ENCODE measurements at places on chromosomes 3 and 15.
A peak's percentile ranks its signal among the peaks of the same experiment; 100 is the strongest.

DNA sequence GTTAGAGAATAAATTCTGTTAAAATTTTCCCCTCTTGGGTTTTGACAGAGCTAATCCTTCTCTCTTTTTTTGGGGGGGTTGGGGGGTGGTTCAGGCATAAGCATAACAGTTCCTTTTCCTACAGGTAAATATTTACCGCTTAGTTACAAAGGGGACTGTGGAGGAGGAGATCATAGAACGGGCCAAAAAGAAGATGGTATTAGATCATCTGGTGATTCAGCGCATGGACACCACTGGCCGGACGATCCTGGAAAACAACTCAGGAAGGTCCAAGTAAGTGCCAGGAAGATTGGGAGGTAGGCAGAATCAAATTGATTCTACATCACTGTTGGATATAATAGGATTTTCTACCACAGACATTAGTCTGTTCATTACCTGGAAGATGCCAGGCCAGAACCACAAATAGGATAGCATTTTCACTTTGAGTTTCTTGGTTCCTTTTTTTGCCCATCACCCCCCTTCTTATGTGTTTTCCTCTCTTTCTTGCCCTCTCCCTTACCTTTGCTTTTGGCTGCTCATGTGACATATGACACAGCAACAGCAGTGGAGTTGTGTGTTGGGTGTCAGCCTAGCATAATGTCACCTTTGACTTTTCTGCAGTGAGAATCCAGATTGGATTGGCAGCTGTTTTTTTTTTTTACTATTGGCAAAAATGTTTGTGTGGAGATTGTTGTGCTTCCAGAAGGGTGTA lies 79.0 kb downstream of the CHD2 start:
- no peak for DNase-seq

GRCh38 chr3:22734207-22734606 lies 468.9 kb upstream of the UBE2E2 start:
- DNase-seq, result no peak

GRCh38 chr3:188691004-188691403 lies 480.8 kb upstream of the TPRG1 start:
- DNase-seq, result no peak

DNA sequence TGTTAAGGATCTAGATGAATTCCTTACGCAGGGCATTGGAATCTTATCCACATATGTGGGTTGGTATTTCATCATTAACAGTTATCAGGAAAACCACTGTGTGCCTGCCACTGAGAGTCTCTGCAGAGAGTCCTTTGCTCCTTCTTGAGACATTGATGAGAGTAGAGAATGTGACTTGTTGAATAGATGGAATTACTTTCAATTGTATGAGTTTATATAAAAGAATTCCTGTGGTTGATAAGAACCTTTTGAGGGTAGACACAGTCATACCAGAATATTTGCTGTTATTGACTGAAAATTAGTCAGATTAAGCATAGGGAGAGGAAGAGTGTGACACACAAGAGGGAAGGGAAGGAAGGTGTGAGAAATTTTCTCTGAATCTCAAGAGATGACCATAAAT lies 30.8 kb downstream of the ARHGEF26 start:
- DNase-seq, result no peak

GRCh38 chr3:160472344-160472743 lies 22.8 kb upstream of the TRIM59 start:
- no peak for DNase-seq

DNA sequence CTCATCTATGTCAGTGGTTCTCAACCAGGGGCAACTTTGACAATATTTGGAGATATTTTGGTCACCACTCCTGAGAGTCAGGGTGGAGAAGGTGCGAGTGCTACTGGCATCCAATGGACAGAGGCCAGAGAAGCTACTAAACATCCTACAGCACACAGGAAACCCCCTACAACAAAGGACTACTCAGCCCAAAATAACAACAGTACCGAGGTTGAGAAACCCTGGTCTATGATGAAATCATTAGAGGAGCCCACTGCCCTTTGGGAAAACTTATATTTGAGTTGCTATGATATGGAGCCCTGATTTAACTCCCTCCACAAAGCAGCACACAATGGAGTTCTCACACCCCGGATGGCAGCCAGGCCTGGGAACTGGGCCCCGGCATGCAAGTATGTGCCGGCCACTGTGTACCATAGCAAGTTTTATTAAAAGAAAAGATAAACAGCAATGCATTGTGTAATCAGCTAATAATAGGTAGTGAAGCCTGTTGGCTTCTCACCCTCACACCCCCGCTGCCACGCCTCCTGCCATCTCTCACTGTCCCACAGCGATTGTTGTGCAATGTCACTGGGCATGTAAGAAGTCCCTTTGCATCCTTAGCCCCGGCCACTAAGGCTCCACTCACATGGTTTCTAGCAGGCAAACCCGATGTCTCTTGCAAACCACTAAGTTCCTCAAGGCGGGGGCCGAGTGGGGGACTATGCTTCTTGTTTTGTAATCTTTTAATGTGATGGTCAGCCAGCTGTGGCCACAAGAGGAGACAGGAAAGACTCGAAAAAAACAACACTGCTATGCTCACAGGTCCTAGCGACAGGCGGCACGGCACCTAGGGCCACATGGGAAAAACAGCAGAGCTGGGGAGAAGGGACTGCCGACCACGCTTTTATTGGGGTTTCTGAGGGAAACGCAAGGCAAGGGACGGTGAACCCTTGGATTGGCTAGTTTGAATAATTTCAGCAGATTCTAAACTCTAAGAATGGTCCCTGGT lies 110.0 kb downstream of the AQP9 start:
- DNase-seq, result no peak

GRCh38 chr3:89562373-89562772 lies 455.0 kb downstream of the EPHA3 start:
- no peak for DNase-seq

DNA sequence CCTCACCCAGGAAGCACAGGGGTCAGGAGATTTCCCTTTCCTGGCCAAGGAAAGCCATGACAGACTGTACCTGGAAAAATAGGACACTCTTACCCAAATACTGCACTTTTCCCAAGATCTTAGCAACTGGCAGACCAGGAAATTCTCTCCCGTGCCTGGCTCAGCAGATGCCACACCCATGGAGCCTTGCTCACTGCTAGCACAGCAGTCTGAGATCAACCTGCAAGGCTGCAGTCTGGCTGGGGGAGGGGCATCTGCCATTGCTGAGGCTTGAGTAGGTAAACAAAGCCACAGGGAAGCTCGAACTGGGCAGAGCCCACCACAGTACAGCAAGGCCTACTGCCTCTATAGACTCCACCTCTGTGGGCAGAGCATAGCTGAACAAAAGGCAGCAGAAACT lies 567.3 kb upstream of the LMCD1 start:
- DNase-seq, result no peak

DNA sequence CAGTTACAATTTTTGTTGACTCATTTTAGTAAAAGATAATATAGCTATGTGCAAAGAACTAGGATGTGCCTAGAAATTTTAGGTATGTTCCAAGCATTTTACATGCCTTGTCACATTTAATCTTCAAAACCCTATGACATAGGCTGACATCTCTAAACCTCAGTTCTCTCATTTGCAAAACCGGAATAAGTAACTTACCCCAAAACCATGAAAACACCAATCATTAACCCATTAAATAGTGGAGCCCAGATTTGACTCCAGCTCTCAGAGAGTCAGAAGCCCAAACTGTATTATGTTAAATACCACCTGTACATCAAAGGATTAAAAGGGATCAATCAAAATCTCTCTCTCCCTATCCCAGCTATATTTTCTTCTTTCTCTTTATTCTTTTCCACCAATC lies 36.6 kb downstream of the GSK3B start:
- no peak for DNase-seq

GRCh38 chr15:46456456-46456855 lies 821.6 kb downstream of the SQOR start:
- DNase-seq, result no peak

- DNase-seq, result no peak
Observed at GRCh38 chr15:39987821-39988220, 51.2 kb downstream of the SRP14 start.

GRCh38 chr15:36905908-36906307 lies 194.4 kb downstream of the MEIS2 start:
- no peak for DNase-seq

DNA sequence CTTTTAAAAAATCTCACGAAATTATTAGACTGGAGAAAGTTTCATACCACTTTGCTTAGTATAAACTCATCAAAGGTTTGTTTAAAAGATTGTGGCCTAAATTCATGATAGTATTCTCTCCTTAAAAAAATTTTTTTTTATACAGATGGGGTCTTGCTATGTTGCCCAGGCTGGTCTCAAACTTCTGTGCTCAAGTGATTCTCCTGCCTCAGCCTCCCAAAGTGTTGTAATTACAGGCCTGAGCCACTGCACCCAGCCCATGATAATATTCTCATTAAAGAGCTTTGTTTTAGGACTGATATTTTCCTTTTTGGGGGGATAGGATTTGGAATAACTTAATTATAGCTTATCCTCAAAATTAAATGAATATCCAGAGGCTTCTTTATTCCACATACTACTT lies 19.9 kb downstream of the ECT2 start:
- no peak for DNase-seq

DNA sequence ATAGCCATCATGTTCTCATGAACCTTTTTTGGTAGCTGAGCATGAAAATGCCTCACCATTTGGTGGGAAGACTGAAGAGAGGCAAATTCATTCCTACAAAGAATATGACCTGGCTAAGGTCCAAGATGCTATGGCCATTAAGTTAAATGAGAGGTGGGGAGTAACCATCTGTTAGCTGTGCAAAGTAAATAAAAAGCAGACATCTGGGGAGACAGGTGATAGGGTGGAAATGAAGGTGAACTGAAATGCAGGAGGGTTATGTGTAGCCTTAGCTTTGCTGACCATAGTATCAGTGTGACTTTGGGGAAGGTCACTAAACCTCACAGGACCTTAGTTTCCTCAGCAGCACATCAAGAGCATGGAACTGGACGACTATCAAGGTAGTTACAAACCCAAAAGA lies 111.0 kb upstream of the STRIT1 start:
- no peak for DNase-seq

DNA sequence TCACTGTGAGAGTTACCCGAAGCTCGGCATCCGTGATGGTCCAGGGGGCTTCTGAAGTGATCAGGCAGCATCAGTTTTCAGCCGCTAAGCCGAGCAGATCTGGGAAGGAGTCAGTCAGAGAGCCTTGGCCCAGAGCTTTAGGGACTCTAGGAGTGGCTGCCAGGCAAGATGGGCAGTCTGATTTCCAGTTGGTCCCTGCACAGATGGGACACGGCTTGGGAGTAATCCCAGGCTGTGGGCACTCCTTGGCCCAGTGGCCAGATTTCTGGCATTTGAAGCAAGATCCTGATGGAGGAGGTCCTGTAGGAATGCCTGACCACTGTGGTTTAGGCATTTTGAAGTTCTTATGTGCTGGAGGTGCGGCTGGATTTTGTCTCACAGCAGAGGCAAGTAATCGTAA lies 10.5 kb upstream of the IP6K2 start:
- DNase-seq, result no peak

- peak; percentile 86 for DNase-seq
Observed at GRCh38 chr15:66387163-66388042, 691 bp downstream of the MAP2K1 start.

DNA sequence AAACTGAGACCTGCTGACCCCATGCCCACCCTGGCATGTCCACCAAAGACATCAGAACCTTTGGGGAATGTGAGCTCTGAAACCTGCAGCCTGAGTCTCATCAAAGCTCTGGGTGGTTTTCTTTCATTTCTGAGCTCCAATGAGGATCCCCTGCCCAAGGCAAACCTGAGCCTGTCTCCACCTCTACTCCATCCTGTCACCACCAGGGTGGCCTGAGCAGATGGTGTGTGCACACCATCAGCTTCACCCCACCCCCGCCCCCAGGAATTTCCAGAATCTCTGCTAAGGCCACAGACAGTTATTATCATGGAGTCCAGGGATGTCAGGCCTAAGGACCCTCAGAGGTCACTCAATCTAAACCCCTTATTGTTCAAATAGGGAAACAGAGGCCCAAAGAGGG lies 1.3 kb downstream of the XIRP1 start:
- DNase-seq, result no peak

GRCh38 chr3:98784666-98785600 lies 21.8 kb downstream of the ST3GAL6 start:
- DNase-seq, result no peak

- DNase-seq, result no peak
Observed at GRCh38 chr15:93086791-93087190, 2.2 kb downstream of the RGMA start.

- DNase-seq, result no peak
Observed at GRCh38 chr15:41556677-41557076, 2.3 kb upstream of the TYRO3 start.

GRCh38 chr3:15271785-15272381 lies 60.5 kb downstream of the SH3BP5 start:
- DNase-seq, result peak; percentile 79

GRCh38 chr3:15272426-15273196 lies 59.8 kb downstream of the SH3BP5 start:
- DNase-seq, result peak; percentile 36

DNA sequence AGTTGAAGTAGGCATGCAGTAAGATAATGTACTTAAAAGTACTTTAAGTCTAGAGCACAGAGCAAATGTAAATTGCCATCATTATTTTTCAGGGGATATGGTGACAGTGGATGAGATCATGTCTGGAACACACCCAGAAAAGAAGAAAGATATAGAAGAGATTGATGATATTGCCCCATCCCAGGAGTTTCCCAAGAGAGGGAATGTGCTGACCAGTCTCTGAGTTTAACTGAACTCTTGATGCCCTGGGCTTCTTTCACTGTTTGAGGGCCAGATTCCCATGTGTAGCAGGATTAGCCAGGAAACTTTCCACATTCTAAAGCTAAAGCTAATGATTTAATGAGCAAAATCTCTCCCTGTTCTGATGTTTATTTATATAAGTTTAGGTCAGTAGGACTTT lies 366.8 kb upstream of the UMPS start:
- DNase-seq, result no peak

GRCh38 chr3:41700155-41700554 lies 261.7 kb downstream of the ULK4 start:
- DNase-seq, result no peak

DNA sequence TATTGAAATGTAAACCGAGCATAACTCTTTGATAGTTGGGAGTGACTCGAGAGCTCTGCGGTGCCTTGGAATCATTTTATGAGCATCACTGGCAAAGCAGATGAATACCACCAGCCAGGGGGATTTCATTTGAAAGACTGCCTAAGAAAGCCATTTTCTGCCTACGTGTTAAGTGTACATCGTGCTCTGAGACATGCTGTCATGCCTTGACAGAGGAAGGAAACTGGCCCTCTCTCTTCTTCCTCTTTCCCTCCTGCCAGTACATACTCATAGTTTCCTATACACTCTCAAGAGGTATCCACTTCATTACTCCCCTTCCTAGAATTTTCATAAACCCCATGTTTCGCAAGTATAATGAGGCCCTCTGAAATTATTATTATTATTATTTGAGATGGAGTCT lies 8.8 kb downstream of the BCL2A1 start:
- DNase-seq, result no peak

- DNase-seq, result no peak
Observed at GRCh38 chr3:120641696-120642246, 40.3 kb downstream of the HGD start.

DNA sequence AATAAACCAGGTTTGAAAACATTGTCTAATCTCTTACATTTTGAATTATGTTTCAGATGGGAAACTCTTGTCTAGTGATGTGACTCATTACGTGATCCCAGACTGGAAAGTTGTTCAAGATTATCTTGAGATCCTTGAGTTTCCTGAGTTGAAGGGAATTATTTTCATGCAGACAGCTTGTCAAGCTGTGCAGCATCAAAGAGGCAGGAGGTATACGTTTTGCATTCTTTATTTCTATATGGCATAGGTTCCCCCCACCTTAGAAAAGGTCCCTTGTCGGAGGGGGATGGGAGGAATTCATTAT lies 1.5 kb downstream of the DIS3L start:
- DNase-seq, result no peak

GRCh38 chr3:182782149-182782548 lies 11.2 kb upstream of the ATP11B start:
- DNase-seq, result no peak
